Ascending aorta (tissue), 2 donors: ENCODE measurements at places on chromosomes 7 and 10.

DNA sequence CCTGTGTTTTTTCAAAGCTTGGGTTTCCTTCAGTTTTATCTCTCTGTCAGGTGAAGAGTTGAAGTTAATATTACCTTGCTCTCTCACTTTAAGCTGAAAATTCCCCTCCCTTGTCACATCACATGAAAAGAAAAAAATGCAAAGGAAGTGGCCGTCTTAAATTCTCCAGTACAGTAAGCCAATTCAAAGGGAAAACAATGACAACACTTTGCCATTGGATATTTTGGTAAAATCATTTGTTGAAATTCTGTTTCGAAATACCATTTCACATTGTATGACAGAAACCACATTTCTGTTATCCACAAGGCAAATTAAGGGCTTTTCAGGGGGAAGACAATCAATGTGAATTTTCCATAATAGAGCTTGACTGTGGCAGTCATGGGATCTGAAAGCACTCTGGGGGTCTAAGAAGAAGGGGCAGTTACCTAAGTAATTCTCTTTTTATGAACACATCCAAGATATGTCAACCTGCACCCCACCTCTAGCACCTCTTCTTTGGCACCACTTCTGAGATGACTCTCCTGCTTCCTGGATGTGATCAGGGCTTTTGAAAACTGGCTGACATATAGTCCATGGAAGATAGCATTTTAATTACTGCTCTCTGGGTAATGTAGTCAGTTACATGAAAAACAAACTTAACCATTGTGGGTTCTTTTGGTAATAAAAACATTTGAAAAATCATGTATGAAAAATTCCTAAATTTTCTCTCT, 63.8 kb downstream of the ENTPD1 start:
- DNase-seq = no peak

- no peak for DNase-seq
Measured at GRCh38 chr7:137471128-137471527, 127.6 kb upstream of the PTN start.

GRCh38 chr7:92834507-92835260, 1.7 kb downstream of the CDK6 start:
- DNase-seq = peak; percentile 65

- DNase-seq = no peak
Measured at GRCh38 chr10:96758423-96758822, 38.1 kb upstream of the PIK3AP1 start.

DNA sequence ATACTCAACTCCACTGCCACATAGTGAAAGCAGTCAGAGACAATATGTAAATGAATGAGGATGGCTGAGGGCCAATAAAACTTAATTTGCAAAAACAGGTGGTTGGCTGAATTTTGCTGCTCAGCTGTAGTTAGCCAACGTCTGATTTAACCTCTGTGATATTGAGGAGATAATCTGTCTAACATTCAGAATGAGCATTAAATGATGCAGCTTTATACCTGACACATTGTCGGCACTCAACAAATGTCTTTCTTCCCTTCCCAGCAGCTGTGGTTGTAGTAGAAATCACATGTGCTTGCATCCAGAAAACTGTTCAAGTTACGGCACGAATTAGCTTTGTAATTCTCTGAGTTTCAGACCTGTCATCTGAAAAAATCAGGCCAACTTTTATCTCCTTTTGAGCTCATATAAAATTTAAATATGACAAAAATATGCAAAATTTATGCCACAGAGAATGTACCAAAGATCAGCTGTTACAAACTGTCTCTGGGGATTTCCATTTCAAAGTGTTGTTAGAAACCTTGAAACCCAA, 1239.7 kb downstream of the GATA3 start:
- DNase-seq = no peak

GRCh38 chr7:16695621-16696237, 49.7 kb downstream of the BZW2 start:
- DNase-seq = no peak

DNA sequence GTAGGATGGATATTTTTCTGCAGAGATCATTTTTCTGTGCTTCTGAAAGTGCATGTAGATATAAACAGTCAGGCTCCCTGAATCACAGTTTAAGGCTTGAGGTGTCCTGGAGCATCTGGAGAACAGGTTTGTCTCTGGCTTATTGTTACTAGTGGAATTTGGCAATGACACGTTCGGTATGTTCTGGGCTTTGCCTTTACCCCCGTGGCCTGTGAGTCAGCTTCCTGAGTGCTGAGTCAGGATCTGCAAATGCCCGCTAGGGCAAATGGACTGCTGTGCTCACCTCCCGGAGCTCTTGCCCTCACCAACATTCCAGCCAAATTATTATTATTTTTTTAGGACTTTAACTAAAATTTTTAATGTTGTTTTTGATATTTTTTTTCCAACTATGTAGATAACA, 192.5 kb upstream of the PRSS1 start:
- DNase-seq = peak; percentile 27

DNA sequence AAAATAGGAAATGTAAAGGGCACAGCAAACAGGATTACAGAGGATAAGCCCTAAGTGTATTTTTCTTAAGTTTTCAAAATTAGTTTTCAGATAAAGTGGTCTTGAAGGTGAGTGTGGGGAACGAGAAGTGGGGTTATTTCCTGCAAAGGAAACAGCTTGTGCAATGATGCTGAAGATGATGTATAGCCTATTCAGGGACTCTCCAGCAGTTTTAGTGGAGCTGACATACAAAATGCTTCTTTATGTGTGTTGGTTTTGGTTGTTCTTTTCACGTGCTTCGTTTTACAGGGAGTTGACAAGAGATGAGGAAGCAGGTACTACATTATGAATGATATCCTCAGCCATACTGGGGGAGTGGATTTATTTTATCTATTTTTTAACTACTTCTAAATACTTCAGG, 20.5 kb downstream of the CASD1 start:
- no peak for DNase-seq

- DNase-seq = no peak
Measured at GRCh38 chr7:100119970-100120732, 717 bp downstream of the CNPY4 start.
